ENCODE measurements at places on chromosomes 7 and 10.

DNA sequence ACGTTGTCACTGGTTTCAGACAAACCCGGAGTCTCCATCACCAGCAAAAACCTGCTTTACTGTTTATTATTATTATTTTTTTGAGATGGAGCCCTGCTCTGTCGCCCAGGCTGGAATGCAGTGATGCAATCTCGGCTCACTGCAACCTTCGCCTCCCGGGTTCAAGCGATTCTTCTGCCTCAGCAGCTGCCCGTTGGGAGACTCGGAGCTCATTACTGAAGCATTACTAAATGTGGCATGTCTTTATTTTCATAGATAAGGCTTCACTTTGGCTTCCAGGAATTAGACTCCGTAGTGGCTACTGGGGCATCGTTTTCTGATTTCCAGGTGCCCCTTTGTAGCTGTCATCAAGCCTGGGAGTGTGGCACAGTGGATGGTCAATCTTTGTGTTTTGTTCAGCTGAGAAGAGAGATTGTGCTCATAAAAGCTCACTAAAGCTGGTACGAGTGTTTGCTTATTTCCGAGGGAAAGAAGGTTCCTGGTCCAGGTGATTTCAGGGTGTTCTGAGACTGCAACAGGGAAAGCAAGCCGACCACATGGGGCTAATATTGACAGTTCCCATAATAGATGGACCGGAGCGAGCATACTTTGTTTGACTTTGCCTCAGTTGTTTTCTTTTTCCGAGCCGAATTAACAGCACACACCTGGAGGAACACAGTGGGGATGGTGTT is 163.1 kb downstream of the CAMK1D start:
- H3K36me3 ChIP-seq = no peaks in the 10 kb centered on the region
- no peak overlapping the region for H3K4me3 ChIP-seq
- no peak for DNase-seq

DNA sequence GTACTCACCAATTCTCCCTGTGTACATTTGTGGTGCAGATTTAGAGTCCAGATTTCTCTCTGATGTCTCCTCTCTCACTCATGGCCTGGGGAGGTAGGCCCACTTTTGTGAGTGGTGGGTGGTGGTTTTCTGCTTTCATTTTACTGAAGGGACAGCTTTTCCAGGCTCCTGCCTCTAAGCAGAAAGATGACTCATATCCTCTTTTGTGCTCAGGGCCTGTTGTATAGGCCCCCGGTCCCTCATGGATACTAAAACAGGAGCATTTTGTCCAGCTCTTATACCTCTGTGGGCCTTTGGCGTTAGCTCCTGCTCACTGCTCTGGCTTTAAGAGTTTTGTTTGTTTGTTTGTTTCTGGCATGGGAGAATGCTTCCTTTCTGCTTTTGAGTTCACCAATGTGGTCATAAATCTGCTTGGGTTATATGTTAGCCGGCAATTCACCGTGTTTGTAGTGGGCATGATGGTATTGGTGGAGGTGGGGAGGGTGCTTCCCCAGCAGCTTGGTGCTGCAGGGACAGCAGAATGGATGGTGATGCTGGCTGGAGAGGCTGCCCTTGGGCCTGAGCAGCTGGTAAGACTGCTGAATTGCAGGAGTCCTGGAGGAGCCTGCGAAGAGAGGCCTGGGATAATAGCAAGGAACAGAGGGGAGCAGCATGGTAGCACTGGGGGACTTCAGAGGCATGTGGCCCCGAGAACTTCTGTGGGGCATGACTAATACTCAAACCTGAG is 468.7 kb downstream of the RPS24 start:
- H3K4me3 ChIP-seq = no peak overlapping the region
- no peak overlapping the region for H3K27ac ChIP-seq
- peaks cover 10% of the 10 kb centered on the region for H3K27me3 ChIP-seq
- H3K36me3 ChIP-seq = no peaks in the 10 kb centered on the region

GRCh38 chr7:135712796-135713195 is 15.2 kb downstream of the SLC13A4 start:
- H3K27me3 ChIP-seq = peaks cover 5% of the 10 kb centered on the region
- H3K4me1 ChIP-seq = no peaks in the 10 kb centered on the region
- no peaks in the 10 kb centered on the region for H3K36me3 ChIP-seq
- H3K27ac ChIP-seq = no peak overlapping the region
- no peak overlapping the region for H3K4me3 ChIP-seq
- no peak for DNase-seq

DNA sequence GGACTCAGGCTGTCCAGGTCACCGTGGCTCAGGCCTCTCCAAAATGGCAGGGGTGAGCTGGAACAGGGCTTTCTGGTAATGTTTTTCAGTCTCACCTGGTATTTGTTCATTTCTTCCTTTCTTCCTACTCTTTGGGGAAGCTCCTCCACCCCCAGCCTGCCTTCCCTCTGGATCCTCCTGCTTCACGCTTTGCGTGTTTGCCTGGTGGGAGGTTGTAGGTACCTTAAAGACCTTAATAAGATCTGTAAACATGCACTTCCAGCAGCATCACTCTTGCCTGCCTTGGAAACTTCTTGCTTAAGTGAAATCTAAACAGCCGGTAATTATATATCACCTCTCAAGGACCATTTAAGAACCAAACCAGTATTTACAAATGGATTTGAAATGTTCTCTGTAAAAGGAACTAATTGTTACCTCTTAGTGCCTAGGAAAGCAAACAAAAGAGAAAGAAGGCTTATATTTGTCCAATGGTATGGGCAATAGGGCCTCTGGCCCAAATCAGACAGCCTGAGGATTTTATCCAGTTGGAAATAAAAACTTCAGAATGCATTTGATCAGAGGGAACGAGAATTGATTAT is 339.9 kb downstream of the CCSER2 start:
- H3K27me3 ChIP-seq = peaks cover 5% of the 10 kb centered on the region
- DNase-seq = no peak
- no peaks in the 10 kb centered on the region for H3K36me3 ChIP-seq
- H3K4me3 ChIP-seq = no peak overlapping the region

DNA sequence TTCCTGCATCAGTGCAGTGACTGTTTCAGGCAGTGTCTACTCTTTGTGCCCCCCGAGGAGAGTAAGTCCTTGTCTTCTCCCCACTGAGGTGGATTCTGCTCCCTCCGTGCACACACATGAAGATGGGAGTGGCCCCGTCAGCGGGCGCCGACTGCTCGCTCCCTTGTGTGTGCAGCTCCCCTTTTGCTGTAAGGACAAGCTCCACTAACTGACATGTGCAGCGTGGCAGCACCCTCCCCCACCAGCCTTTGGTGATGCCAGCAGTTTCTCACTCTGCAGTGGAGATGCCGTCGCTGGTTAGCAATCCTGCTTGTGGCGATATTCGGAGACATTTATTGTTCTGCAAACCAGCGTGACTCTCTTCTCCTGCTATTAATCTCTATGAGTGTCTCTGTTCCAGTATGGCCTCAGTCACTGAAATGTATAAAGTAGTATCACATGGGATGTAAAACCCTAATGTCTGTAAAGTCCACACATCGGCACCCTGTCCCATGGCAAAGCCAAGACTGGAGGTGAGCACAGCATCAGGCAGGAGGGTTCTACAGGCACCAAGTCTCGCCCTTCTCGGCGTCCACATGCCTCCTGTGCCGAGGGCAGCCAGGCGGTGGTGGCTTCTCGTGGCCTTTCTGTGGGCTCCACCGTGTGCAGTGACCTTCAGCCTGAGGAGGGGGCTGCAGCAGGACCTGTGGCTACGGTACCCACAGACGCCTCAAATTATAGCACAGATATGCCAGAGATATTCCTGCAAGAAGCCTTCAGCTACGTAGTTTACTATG is 202.7 kb downstream of the EBF3 start:
- no peak overlapping the region for H3K27ac ChIP-seq
- H3K36me3 ChIP-seq = peaks cover 8% of the 10 kb centered on the region
- H3K4me1 ChIP-seq = peaks cover 15% of the 10 kb centered on the region
- H3K4me3 ChIP-seq = no peak overlapping the region
- no peaks in the 10 kb centered on the region for H3K27me3 ChIP-seq

DNA sequence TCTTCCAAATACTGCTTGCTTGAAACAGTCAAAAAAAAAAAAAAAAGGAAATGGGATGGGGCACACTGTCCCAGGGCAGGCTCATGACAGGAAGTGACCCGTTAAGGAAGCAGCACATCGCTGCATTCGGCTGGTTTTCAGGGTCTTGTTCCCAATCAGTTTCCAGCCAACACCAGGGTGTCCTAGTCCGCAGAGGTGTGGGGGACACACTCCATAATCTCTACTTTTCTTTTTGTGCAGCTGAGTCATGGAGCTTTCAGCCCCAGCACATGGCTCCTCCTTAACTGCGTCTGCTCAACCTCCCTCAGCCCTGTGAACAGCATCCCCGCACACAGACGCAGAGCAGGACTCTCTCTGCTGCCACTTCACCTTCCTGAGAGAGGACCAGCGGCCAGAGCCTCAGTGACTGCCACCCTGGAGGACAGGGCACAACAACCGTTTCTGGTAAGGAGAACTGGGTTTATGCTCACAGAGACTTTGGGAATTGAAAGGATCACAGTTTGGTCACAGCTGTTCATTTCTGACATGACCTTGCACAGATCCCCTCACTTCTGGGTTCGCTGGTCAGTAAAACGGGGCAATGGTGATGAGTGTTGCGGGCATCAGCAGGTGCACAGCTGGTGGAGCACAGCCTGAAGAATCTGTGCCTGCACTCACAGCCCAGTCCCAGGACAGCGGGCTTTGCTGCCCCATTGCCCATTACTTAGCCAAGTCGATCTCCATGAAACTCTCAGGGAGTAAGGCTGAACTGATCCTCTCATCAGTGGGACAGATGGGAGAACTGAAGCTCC is at the start of gene GIMAP5:
Gene GIMAP5, plus strand, starts transcription at position 154 of the 791 bp plus-strand sequence. CDS start 3,467 bp downstream, outside the sequence.
- H3K27ac ChIP-seq = peak within 1 kb of the TSS; percentile 91
- peak; percentile 73 for DNase-seq
- peaks cover 51% of the 10 kb centered on the region for H3K36me3 ChIP-seq

GRCh38 chr7:27160145-27160545 is 3.7 kb upstream of the HOXA7 start:
- peaks cover 5% of the 10 kb centered on the region for H3K36me3 ChIP-seq
- DNase-seq = peak; percentile 24
- peaks cover 16% of the 10 kb centered on the region for H3K4me1 ChIP-seq
- H3K27me3 ChIP-seq = peaks cover 99% of the 10 kb centered on the region
- H3K27ac ChIP-seq = peak overlapping the region; percentile 25
- peak overlapping the region; percentile 44 for H3K4me3 ChIP-seq

DNA sequence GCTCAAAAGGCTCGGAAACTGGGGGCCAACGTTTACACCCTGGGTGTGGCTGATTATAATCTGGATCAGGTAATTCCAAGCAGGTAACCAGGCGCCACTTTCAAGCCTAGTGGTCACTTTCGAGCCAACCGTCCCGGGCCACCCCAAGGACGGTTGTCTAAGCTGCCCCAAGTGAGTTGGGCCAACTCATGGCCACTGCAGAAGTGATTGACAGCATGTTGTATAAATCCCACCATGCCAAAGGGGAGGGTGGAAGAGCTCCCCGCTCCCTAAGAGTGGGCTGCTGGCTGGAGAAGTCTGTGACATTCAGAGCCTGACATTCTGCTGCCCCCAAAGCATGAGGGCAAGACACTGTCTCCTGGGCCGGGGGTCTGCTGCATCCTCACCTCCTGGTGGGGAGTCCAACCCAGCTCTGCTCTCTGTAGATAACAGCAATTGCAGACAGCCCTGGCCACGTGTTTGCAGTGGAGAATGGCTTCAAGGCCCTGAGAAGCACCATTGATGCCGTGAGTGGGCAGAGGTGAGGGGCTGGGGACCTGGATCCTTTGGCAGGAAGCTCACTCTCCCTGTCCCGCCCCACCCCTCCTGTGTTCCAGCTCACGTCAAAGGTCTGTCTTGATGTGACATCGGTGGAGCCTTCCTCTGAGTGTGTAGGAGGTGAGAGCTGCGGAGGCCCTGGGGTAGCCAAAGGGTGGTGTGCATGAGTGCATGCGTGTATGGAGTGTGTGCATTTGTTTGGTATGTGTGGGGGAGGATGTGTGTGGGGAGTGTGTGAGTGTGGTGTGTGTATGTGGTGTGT is 10.8 kb downstream of the ANTXRL start:
- DNase-seq = no peak
- peak overlapping the region; percentile 56 for H3K27ac ChIP-seq
- no peaks in the 10 kb centered on the region for H3K36me3 ChIP-seq
- peaks cover 42% of the 10 kb centered on the region for H3K4me1 ChIP-seq
- peaks cover 5% of the 10 kb centered on the region for H3K27me3 ChIP-seq

Data from activated naive CD4-positive, alpha-beta T cell treated with anti-CD3 and anti-CD28 coated beads, Interleukin-2, amount 10 ng/mL, durations not matched to agents 7 days and 5 days (primary cell).